Renal cortex interstitium (tissue), 15 donors: ENCODE measurements at places on chromosomes 11 and 22. TPM values are rescaled to one million over a fixed set of nuclear protein-coding genes. Genes with fewer than 3 reads are reported as not detected.

Gene IGF2
- polyA plus RNA-seq, result 714 TPM

Gene GPHA2
- 1.6 TPM for polyA plus RNA-seq

Gene WNT11
- 9.5 TPM for polyA plus RNA-seq

DNA sequence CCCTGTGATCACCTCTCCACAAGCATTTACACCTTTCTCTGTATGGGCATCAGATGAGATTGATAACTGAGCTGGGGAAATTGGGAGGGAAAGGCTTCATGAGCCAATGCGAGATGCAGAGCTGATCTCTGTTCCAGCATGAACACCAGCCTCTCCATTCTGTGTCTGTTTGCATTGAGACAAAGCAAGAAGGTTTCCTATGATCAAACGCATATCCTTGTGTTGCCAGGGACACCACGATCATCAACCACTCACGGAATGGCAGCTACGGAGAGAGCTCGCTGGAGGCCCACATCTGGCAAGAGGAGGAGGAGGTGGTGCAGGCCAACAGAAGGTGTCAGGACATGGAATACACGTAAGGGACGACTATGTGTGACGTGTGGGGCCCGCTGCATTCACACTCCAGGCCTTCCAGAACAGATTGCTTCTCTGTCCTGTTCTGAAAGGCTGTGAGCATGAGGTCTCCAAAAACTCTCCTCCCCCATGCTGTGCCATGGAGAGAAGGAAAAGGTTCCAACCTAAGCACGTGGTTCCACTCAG lies 96.4 kb downstream of the AMOTL1 start:
- no peak for DNase-seq

GRCh38 chr11:105071089-105071732 lies 26.1 kb upstream of the CARD16 start:
- DNase-seq, result no peak
